ENCODE measurements at places on chromosomes 5 and 9. TPM values are rescaled to one million over a fixed set of nuclear protein-coding genes. Genes with fewer than 3 reads are reported as not detected.

GRCh38 chr9:87834357-87834756 is 48.3 kb upstream of the SPATA31E1 start:
- no peak for DNase-seq

DNA sequence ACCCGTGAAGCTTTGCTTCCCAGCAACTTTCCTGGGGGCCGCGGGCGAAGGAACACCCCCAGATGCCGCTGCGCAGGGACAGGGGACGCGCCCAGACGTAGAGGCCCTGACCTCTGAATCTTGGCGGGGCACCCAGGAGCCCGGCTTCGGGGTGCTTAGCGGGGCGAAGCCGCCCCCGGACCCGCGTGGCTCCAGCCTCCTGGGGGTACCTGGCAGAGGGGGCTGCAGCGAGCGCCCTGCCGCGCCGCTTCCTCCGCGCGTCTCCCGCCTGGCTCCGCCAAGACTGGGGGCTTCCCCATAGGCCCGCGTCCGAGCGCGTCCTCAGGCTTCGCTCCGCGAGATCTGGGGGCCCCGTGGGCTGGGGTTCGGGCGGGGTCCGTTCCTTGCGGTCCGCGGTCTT is 23.0 kb upstream of the ZNF782 start:
- DNase-seq, result no peak

DNA sequence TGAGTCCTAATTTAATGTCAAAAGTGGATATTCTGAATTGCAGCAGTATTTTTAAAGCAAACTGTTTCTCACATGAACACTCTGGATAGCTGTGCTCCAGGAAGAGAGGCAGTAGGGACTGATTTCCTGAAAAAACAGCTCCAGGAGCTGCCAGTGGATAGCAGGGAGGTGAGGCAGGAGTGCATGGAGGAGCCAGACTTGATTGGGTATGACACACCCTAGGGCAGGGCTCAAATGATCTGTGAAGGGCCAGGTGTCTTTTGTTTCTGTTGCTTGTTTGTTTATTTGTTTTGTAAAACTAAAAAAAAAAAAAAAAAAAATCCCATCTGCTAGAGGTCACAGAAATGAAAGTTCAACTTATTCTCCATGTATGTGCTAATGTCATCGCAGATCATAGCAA is 83.4 kb downstream of the ADRB2 start:
- DNase-seq, result no peak

DNA sequence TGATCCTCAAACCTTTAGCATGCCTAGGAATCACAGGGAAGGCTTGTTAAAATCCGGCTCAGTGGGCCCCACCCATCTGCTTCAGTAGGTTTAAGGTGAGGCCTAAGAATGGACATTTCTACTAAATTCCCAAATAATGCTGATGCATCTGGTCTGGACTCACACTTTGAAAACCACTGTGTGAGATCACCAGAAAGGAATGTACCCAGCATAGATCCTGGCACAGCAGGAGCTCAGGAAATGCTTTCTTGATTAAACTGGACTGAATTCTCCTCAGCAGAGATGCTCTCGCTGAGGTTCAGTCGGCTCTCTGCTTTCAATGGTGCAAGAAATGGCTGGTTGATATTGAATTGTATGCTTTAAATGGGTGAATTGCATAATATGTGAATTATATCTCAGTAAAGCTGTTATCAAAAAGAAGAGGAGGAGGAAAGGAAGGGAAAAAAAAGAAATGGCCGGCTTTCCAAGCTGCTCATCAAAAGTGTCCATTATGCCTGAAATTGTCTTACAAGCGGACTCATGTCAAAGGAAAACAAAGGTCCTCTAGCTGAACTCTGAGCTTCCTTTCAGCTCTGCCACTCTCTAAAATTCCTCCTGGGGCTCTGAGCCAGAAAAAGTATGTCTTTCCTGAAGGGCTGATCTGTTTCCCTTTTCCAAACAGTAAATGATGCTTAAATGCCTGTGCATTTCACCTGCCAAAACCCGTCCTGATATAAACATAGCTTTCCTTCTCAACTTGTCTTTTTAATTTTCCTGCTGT is 77.6 kb upstream of the SAP30L start:
- peak; percentile 71 for DNase-seq

GRCh38 chr9:129023036-129023907 is 4.9 kb downstream of the SH3GLB2 start:
- no peak for DNase-seq

DNA sequence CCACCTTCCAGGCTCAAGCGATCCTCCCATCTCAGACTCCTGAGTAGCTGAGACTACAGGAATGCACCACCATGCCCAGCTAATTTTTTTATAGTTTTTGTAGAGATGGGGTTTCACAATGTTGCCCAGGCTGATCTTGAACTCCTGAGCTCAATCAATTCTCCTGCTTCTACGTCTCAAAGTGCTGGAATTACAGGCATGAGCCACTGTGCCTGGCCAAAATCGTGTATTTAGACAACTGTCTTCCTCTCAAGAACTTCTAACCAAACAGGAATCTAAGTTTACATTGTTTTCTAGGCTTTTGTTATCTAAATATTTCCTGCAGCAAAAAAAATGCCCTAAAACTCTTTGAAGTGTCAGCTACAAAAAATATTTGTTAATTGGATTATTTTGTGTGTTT is 78.8 kb downstream of the NLN start:
- DNase-seq, result no peak

DNA sequence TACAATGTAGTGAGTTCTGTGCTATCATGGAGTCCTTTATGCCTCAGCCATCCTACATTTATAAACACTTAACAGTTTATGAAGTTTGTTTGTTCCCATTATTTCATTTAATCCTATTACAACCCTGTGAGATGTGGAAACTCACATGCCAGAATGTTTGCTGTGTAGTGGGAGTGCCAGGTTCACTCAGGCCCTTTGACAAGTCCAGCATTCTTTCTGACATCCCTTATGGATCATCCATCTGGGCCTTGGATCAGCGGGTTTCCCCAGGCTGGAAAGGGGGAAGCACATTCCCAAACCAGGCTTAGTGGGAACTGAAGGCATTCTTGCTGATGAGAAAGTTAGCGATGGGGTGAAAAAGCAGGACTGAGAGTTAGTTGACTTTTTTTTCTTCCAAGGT is 128.1 kb upstream of the OTULINL start:
- no peak for DNase-seq

GRCh38 chr9:33988219-33988890 is 60.3 kb downstream of the UBAP2 start:
- DNase-seq, result no peak

SPINK6 gene
- total RNA-seq, result not detected

PTGS1 gene
- 8.0 TPM for total RNA-seq

INSL6 gene
- total RNA-seq, result not detected

TEX48 gene
- not detected for total RNA-seq

PMPCA gene
- total RNA-seq, result 35.1 TPM

STK32A gene
- total RNA-seq, result 6.9 TPM

FUT7 gene
- not detected for total RNA-seq

All from breast epithelium (tissue), 4 donors.